ENCODE measurements at places on chromosomes 11 and 22.
A peak's percentile ranks its signal among the peaks of the same experiment; 100 is the strongest.

GRCh38 chr22:20101638-20102037, 14.3 kb upstream of the RANBP1 start:
- DNase-seq: peak; percentile 7

- DNase-seq: no peak
Observed at GRCh38 chr11:111823131-111823530, 48.2 kb downstream of the ALG9 start.

GRCh38 chr11:47987781-47988180, 7.4 kb downstream of the PTPRJ start:
- DNase-seq: no peak

- DNase-seq: no peak
Observed at GRCh38 chr22:48429446-48430020, 1398.1 kb downstream of the BRD1 start.

- DNase-seq: no peak
Observed at GRCh38 chr11:64891215-64891848, 12.9 kb upstream of the EHD1 start.

DNA sequence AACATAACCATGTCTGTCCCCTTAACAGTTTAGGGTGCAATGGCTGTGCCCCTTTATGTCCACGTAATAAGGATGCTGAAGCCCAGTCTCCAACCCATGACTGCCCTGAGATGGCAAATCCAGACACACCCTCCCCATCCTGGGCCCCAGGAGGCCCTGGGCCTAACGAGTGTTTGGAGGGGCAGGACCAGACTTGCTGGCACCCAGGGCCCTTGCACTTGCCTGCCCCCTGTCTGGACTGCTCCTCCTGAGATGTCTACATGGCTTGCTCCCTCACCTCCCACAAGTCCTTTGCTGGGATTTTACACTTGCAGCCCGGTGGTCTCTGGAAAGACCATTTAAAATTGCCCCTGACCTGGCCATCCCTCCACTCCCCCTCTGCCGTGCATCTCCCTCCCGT, 132.2 kb upstream of the NECTIN1 start:
- DNase-seq: no peak

DNA sequence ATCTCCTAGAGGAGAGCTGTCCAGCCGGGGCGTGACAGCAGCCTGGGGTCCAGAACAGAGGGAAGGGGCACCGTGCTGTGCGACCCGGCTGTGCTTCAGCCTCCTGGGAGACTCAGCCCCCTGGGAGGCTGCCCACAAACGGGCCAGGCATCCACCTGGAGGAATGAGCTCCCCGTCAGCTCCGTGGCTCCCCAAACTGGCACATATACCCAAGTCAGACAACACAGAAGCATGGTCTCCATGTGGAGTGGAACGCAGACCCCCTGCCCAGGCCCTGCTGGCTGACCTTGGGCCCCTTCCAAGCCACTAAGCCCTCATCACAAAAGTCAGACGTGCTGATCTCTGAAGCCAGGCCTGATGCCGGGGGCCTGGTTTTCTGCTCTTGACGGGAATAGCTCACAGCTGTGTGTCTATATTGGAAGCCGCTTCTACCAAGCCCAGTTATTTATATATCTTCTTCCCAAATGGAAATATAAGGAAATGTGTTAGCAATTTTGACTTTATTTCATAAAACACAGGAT, 91.7 kb downstream of the BRD1 start:
- DNase-seq: no peak

- no peak for DNase-seq
Observed at GRCh38 chr11:60318726-60319125, 8.3 kb upstream of the MS4A6E start.

DNA sequence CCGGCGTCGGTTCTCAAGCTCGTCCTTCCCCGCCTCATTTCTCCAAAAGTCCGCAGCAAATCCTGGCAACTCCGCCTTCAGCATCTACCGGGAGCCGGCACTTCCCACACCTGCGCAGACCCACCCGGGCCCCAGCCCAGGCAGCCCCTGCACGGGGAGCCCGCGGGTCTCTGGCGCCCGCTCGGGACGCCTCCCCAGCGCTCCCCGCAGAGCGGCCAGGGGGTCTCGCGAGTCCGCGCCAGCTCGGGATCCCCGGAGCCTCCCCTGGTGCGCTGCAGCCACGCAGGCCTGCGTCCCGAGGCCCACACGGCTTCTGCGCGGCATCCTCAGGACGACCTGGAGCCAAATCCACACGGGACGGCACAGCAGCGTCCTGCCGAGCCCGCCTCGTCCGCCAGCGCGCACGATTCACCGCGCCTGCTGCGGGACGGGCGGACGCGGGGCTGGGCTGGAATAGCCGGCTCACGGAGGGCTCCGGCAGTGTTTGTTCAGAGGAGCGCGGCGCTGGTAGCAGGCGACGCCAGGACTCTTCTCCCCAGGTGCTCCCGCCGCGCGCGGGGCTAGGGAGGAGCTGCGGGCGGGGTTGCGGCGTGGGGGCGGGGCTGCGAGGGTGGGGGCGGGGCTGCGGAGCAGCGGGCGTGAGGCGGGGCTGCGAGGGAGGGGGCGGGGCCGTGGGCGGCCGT, 816 bp upstream of the PHRF1 start:
- no peak for DNase-seq

GRCh38 chr11:121321614-121322243, 29.2 kb downstream of the SC5D start:
- no peak for DNase-seq

GRCh38 chr11:64185175-64185692, 737 bp upstream of the STIP1 start:
- DNase-seq: no peak

GRCh38 chr11:70729949-70730348, 331.6 kb downstream of the CTTN start:
- DNase-seq: no peak

DNA sequence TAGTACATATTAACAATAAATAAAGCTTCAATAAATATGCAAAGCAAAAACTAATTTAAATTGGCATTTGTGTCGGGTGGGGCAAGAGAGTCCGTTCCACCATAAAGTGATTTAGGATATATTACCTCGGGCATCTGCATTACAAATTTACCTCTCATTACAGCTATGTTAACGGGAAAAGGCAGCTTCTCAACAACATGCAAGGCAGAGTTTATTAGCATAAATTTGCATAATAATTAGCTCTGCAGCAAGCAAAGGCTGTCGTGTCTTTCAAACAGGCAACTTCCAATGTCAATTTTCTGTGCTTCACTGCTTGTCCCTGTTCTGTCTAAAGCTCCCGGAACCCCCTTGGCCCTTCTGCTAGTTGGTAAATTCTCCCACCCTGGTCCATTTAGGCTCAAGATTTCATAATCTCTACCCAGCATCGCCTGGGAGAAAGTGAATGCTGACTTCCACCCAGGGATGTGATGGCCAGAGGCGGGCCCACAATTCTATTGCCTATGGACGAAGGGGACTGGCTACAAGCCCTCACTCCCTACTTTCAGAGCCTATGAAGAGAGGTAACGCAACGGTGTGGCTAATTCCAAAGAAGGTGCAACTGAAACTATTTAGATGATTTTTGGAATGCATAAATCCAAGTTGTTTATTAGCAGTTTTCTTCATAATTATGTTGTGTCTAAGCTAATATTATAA, 462.1 kb downstream of the OPCML start:
- no peak for DNase-seq

DNA sequence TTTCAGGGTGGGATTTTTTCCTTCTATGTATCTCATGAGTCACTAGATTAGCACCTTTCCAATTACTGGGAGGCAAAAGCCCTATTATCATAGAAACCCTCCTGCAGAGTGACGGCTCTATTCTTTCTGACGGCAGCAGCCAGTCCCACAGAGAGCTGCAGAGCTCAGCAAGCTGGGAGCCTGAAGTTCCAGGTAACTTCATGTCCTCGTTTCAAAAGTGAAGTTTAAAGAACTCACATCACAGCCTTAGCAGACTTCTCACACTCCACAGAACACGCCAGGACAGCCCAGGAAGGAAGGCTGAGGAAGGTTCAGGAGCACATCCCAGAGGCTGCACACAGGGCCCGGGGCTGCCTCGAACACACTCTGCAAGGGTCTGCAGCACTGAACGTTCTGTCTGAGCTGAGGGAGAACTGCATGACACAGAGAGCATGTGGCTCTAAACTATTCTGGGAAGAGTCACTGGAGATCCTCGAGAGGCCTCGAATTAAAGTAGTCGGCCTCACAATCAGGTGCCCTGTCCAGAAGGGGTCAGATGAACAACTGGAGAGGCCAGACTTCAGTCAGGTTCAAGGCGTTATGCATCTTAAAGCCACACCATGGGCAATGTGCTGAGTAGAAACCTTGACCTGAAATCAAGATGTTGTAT, 104.2 kb upstream of the DRD2 start:
- no peak for DNase-seq

DNA sequence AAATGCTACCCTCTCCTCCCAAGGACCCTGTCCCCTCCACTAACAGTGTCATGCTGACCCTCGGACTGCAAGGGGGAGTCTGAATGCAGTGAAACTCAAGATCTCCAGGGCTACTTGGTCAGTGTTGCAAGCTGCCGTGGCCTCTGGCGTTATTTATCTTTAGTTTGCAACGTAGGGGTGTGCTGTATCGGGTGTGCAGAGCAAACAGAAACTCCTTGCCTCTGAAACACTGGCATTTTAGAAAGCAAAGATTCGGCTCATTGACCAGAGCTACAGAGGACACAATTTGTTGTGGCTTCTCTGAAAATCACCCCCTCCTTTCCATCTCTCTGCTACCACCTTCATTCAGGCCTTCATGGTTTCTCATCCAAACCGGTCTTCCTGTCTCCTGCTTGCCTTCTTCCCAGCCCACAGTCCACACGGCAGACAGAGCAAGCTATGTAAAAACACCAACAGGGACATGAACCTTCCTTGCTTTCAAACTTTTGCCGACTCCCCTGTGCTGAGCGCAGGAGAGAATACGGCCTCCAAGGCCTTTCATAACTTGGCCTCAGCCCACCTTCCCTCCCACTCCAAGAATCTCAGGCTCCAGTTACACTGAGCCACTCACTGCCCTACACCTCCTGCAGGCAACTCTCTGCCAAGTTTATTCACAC, 14.9 kb downstream of the FZD4 start:
- no peak for DNase-seq

- no peak for DNase-seq
Observed at GRCh38 chr11:74543991-74544390, 48.4 kb upstream of the POLD3 start.
